ENCODE measurements at places on chromosomes 3 and 15. TPM values are rescaled to one million over a fixed set of nuclear protein-coding genes. Genes with fewer than 3 reads are reported as not detected.

GRCh38 chr3:11495948-11496557 lies 147.7 kb downstream of the VGLL4 start:
- no peak overlapping the region for H3K27ac ChIP-seq
- no peaks in the 10 kb centered on the region for H3K36me3 ChIP-seq
- DNase-seq, result no peak
- H3K27me3 ChIP-seq, result no peaks in the 10 kb centered on the region
- no peaks in the 10 kb centered on the region for H3K4me1 ChIP-seq

DNA sequence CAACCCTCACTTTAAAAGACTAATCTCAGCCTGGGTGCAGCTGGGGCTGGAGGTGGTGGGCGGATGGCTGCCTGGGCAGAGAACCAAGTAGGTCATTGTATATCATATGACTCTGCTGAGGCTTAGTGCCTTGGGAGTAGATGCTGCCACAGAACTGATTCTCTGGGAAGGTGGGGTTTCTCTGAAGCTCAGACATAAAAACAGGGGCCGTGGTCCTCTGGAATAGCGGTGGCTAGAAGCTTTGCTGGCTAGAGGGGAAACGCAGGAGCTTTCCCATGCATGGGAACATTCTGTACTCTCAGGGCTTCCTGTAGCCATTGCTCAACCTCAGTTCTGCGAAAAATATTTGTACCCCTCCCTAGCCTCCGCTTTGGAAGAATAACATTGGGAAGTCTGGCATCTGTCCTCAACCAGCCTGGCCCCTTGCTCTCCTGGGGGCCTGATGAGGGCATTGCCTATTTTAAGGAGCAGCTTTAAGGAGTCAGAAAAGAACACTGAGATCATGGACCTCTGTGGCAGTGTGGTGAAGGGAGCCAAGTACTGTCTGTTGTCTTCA lies 14.7 kb downstream of the TIMP4 start:
- H3K27ac ChIP-seq, result no peak overlapping the region
- no peak for DNase-seq

Gene RPS17
- total RNA-seq, result 3,180 TPM

Gene CPA3
- total RNA-seq, result not detected

Data from CD4-positive, alpha-beta T cell (primary cell).